ENCODE measurements at places on chromosomes 5 and 9.

DNA sequence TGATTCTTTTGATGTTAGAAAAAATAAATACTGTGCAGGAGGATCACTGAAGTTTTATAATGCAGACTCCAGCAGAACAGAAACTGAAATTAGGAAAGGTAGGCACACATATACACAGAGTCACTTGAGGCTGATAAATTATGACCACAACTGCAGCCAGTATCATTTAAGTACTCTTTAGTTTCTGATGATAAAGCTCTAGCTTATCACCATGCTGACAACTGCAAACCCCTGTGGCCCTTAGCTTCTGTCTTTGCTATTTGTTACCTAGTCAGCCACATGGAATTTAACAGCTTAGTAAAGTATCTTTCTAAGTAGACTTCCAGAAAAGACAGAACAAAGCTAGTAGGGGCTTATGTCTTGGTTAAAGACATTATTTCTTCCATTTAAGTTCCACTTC lies 734.8 kb upstream of the CDH6 start:
- DNase-seq: no peak

- no peak for DNase-seq
Measured at GRCh38 chr9:38644601-38645000, 24.2 kb upstream of the ANKRD18A start.

DNA sequence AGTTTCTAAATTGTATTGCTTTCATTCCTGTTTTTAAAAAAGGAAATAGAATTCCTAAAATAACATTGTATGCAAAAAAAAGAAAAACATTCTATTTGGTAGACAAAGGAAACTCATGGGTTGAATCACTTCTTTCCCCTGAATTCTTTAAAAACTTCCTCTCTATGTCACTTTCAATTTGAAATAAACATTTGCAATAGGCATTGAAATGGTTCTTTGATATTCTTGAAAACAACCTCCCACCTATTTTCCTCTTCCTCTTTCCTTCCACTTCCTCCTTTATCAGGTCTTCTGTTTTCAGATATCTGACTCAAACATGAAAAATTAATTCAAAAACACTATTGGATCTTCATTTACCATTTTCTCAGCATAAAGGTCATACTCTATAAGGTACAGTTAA lies 442.0 kb upstream of the MEF2C start:
- no peak for DNase-seq

- DNase-seq: no peak
Measured at GRCh38 chr5:151569132-151570046, 21.7 kb downstream of the FAT2 start.

GRCh38 chr5:95699337-95699736 lies 16.5 kb upstream of the SPATA9 start:
- DNase-seq: no peak

DNA sequence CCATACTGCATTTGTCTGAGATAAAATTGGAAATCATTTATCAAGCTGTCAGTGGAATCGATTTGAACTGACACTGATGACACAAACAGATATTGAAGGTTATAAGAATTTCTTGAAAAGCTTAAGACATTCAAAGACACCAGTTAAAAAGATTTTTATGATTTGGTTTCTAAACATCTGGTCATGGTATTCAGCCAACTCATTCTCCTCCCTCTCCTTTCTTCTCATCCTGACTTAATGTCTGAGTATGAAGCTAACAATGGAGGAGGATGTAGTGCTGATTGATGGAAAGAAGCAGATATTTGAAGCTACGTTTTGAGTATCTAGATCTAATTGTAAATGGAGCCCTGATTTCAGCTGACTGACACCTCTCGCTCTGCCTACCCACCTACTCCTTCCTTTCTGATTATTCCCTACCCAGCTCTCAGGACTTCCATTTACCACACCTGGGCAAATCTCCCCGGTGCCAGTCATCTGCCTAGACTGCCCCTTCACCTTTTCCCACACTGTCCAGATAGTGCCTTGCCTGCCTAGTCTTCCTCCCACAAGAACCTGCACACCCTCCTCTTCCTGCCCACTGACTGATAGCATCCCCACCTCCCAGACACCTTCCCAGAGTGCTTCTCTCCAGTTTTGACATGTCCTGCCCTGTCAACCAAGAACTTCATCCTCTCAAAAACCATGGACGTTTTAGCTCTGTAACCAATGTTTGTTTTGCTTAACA lies 20.7 kb upstream of the LIFR start:
- DNase-seq: no peak

GRCh38 chr9:103169798-103170197 lies 174.7 kb downstream of the CYLC2 start:
- no peak for DNase-seq

DNA sequence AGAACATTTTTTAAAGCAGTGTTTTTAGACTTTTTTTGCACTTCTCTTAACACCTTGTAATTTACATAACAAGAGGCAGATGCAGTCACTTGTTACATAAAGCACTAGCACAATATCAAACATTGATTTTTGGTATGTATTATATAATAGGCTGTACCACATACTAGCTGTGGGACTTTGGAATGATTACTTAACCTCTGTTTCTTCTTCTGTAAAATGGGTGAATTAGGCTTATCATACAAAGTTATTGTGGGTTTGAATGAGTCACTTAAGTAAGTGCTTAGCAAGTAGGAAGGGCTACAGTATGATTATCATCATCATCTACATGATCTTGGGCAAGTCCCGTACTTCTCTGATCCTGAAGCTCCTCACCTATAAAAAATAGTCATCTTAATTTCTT lies 2.1 kb downstream of the FAM81B start:
- no peak for DNase-seq

DNA sequence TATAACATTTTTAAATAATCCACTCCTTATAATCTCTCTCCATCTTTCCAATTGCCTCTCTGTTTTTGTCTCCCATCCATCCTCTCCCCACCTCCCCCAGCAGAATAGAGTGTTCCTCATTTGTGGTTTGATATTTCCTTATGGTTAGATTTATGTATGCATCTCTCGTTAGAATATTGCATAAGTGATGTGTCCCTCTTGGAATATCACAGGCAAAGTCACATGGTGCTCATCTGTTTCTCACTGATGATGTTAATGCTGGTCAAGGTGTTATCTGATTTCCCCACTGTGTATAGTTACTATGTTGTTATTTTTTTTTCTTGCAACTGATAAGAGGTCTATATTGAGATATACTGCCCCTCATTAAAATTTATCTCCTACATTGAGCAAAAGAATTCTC lies 3.1 kb upstream of the LRRC70 start:
- no peak for DNase-seq

DNA sequence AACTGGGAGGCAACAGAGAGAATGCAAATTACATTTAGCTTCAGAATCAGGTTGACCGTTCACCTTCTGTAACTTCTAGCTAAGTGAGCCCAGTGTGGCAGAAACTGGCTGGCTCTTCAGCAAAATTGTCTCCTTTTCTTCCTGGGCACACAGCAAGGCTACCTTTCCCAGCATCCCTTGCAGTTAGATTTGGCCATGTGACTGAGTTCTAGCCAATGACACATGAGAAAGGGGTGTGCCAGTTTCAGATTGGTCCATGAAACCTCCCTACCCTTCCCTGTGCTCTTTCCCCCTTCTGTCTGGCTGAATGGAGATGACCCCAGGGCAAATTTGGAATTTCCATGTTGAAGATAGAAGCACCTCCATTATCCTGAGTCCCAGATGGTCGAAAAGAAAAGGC lies 72.5 kb upstream of the SMIM23 start:
- DNase-seq: no peak

DNA sequence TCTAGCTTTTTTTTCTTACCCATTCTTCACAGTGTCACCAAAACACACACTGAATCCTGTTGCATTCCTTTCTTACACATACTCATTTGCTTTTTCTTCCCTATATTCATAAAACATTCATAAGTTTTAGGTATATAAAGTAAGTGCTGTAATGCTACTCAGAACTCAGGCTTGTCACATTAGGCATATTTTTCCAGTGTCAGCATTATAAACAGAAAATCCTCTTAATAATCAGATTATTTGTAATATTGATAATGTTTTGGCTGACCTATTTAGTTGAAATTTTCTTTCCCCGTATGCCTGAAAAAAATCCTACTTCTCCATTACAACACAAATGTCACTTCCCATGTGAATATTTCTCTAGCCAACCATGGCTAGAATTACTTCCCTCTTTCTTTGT lies 743.0 kb upstream of the NUDT12 start:
- no peak for DNase-seq

- DNase-seq: peak; percentile 38
Measured at GRCh38 chr5:157266286-157267007, 524 bp downstream of the CYFIP2 start.

DNA sequence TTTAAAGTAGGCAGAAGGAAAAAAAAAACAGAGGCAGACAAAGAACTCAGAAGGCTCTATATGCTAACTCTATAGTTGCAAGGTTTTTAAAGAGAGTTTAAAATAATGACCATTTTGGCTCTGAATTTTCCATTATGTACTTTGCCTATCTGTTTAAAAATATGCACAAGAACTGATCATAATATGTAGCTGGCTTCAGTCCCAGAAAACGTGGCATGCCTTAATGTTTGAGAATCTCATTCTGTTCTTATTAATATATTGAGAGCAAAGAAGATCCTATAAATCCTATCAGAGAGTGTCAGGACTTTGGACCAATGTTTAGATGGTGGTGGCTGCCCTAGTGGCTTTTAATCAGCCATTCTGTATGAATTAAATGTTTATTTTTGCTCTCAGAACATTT lies 121.5 kb downstream of the JMY start:
- DNase-seq: no peak

- DNase-seq: no peak
Measured at GRCh38 chr5:77292026-77292757, 81.7 kb downstream of the PDE8B start.

GRCh38 chr9:23824830-23825591 lies 1.0 kb downstream of the ELAVL2 start:
- DNase-seq: no peak

DNA sequence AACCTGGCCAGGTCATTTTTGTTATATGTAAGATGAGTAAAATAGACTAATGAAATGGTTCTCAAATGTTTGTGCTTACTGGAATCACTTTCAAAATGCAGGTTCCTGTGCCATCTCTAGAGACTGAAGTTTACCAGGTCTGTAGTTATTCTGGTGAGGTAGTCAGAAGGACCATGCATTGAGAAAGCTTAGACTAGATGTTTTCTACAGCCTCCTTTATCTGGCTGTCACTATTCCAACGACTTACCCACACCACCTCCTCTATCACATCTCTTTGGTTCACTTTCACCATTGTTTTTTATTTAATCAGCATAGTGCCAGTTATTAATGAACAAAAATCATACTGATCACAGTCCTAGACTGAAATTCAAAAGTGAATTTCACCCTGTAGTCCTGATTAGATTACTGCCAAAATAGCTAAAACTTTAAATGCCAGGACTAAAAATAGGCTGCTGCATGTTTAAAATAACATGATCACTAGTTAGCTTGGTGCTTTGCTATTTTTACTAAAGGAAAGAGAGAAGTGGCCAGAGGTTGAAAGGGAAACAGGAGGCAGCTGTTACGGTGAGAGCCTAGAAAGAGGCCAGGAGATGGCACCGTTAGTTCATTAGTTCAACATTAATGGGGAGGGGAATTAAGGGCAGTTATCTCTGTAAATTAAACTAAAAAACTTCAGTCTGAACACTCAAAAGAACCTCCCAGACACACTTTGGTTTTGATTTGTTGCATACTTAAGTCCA lies 13.9 kb upstream of the FNIP1 start:
- DNase-seq: no peak

DNA sequence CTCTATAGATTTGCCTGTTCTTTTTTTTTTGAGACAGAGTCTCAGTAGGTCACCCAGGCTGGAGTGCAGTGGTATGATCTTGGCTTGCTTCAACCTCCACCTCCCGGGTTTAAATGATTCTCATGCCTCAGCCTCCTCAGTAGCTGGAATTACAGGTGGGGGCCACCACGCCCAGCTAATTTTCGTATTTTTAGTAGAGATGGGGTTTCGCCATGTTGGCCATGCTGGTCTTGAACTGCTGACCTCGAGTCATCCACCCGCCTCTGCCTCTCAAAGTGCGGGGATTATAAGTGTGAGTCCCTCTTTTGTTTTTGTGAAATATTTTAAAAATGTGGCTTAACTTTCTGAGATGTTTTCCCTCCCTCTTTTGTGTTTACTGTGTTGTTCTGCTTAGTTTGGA lies 29.2 kb downstream of the HSPA4 start:
- DNase-seq: no peak

DNA sequence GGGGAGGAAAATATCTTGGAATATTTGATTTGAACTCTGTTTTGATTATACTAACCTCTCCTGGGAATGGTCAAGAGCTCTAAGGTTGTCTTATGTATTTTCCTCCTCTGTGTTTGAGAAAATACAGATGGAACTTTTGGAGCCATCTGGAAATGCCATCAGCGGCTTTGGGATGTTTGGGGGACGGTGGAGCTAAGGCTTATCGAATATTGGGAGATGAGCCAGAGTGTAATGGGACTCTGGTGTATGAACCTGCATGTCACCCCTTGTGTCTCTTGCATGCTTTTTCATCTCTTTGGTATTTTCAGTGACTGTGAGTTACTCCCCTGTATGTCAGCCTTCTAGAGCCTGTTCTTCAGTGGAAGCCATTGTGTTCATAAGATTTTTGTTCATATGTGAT lies 180.0 kb upstream of the OTULINL start:
- no peak for DNase-seq

- no peak for DNase-seq
Measured at GRCh38 chr5:89668821-89669220, 740.7 kb downstream of the CETN3 start.

DNA sequence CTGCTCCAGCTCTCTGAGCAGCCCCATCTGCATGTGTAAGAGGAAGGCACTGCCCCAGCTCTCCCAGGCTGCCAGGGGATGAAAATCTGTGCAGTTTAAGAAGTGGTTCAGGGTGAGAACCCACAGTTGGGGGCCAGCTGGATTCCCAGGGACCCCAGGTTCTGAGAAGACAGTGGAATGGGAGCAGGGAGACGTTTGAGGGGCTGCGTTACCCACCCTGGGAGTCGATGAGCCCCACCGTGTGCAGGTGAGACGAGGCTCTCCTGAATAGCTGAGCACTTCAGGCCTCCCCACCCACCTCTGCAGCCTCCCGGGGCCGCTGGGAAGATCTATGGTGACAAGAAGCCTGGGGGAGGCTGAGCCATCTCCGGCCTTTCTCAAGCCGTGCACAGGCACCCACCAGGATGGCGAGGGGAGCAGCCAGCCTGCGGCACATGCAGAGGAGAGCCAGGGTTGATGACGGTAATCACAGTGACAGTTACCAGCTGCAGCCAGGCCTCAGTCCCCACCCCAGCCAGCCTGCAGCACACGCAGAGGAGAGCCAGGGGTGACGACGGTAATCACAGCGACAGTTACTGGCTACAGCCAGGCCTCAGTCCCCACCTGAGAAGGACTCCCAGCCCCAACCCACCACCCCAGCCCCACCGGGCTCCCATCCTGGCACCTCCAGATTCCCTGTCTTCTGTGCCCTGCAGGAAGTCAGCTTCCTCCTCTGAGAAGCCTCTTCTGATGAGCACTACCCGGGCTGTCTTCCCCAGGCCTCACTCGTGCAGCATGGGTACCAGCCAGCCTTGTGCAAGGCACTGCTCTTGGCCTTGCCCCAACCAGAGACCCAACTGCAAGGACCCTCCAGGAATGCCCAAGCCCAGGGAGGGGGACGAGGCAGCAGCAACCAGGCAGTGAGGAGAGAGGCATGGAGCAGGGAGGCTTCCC lies 150.8 kb upstream of the PPP1R26 start:
- no peak for DNase-seq

Measured in T follicular helper cell (primary cell).